Tibial artery (tissue), 4 donors: ENCODE measurements at places on chromosomes 13 and 19.

GRCh38 chr13:98586400-98587345 is 9.8 kb upstream of the STK24 start:
- no peaks in the 10 kb centered on the region for H3K36me3 ChIP-seq
- no peaks in the 10 kb centered on the region for H3K27me3 ChIP-seq
- peaks cover 24% of the 10 kb centered on the region for H3K4me1 ChIP-seq
- DNase-seq = no peak
- no peak overlapping the region for H3K27ac ChIP-seq

DNA sequence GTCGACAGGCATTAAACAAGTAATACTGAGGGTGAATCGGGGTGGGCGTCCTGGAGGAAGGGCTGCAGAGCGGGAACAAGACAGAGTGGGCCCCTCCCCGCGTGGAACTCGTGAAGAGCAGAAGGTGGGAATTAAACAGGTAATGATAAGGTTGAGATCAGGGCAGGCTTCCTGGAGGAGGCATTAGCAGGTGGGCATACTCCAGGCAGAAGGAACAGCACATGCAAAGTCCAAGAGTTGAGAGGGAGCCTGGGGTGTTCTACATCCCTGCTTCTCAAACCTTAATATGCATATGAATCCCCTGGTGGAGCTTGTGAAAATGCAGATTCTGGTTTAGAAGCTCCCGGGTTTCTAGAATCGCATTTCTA is 23.3 kb downstream of the SLC8A2 start:
- peaks cover 7% of the 10 kb centered on the region for H3K27me3 ChIP-seq
- H3K36me3 ChIP-seq = no peaks in the 10 kb centered on the region
- H3K27ac ChIP-seq = no peak overlapping the region
- H3K4me3 ChIP-seq = no peak overlapping the region

GRCh38 chr13:73971481-73971880 is 162.7 kb downstream of the KLF12 start:
- no peaks in the 10 kb centered on the region for H3K36me3 ChIP-seq
- peaks cover 5% of the 10 kb centered on the region for H3K4me1 ChIP-seq
- H3K27me3 ChIP-seq = no peaks in the 10 kb centered on the region
- no peak for DNase-seq
- H3K4me3 ChIP-seq = no peak overlapping the region

DNA sequence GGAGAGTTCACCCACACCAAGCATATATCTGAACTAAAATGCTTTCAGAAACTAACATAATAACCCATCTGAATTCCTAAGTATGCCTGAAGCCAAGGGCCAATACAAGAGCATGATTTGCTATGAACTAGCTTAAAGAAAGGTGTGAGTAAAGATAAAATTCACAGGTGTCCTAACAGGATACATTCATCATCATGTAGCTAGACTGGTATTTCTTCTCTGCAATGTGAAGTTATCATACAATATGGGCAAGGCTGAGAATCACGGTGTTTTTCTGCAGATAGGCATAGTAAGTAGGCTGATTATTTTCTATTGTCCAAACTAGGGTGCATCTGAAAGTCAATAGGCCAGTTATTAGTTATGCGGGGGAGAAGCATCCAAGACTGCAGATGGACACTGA is 63.1 kb downstream of the STK24 start:
- peaks cover 9% of the 10 kb centered on the region for H3K36me3 ChIP-seq
- H3K27ac ChIP-seq = no peak overlapping the region
- H3K27me3 ChIP-seq = no peaks in the 10 kb centered on the region
- no peaks in the 10 kb centered on the region for H3K4me1 ChIP-seq
- DNase-seq = no peak

DNA sequence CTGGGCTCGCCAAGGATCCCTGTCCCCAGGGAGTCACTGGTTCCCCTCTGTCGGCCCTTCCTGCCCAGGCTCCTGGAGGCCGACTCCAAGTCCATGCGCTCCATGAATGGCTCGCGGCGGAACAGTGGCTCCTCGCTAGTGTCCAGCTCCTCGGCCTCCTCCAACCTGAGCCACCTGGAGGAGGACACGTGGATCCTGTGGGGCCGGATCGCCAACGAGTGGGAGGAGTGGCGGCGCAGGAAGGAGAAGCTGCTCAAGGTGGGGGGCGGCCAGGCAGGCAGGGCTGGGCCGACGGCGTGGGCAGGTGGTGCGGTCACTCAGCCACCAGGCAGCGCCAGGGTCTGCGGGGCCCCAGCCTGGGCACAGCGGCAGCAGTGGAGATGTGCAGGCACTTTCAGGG is 17.6 kb downstream of the EVI5L start:
- no peaks in the 10 kb centered on the region for H3K4me1 ChIP-seq
- DNase-seq = no peak
- H3K27me3 ChIP-seq = no peaks in the 10 kb centered on the region
- H3K27ac ChIP-seq = no peak overlapping the region
- H3K36me3 ChIP-seq = no peaks in the 10 kb centered on the region

DNA sequence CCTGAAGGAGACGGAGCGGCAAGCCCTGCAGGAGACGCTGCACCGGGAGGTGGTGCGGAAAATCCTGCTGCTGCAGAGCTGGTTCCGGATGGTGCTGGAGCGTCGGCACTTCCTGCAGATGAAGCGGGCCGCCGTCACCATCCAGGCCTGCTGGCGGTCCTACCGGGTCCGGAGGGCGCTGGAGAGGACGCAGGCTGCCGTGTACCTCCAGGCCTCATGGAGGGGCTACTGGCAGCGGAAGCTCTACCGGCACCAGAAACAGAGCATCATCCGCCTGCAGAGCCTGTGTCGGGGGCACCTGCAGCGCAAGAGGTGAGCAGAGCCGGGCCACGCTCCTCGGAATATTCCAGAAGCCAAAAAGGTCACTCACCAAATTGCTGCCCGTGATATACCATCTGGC is 22.4 kb upstream of the USE1 start:
- no peak overlapping the region for H3K4me3 ChIP-seq
- H3K36me3 ChIP-seq = peaks cover 100% of the 10 kb centered on the region
- no peak for DNase-seq
- no peaks in the 10 kb centered on the region for H3K4me1 ChIP-seq

DNA sequence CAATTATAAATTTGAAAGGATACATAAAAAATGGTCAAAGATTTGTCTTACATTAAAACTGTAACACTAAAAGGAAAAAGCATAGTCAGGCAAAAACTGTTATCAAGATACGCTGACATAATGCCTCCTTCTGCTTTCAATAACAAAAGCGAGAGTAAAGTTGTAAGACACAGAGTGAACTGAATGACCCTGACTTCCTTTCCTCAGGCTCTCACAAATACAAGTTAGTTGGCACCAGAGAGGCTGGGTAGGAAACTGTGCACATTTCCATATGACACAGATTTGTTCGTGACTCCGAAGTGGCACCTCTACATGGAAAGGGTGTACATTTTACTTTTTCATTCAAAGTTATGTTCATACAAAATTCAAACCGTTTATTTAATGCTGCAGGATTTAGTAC is 15.4 kb downstream of the FGF14 start:
- no peaks in the 10 kb centered on the region for H3K36me3 ChIP-seq
- no peak for DNase-seq
- H3K4me1 ChIP-seq = no peaks in the 10 kb centered on the region
- no peak overlapping the region for H3K27ac ChIP-seq
- no peaks in the 10 kb centered on the region for H3K27me3 ChIP-seq

GRCh38 chr13:60019119-60019993 is 144.4 kb downstream of the DIAPH3 start:
- H3K27me3 ChIP-seq = no peaks in the 10 kb centered on the region
- no peak for DNase-seq
- no peaks in the 10 kb centered on the region for H3K4me1 ChIP-seq
- no peak overlapping the region for H3K4me3 ChIP-seq
- no peak overlapping the region for H3K27ac ChIP-seq
- no peaks in the 10 kb centered on the region for H3K36me3 ChIP-seq

DNA sequence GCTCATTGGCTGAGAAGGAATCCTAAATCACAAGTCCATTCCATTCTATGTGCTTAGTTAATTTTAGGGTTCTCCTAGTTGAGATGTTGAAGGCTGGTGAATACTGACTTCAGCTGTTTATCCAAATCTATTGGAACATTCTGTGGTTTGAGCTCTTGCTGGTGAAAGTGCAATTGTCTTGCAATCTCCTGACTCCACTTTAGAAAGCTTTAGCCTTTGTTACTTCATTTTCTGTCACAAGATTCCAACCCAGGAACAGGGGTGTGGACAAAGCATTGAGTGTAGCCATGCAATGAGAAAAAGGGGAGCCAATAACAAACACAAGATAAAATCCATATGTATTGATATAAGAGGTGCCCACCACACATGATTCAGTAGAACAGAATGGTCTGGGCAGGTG is 15.0 kb downstream of the CEACAM21 start:
- no peaks in the 10 kb centered on the region for H3K27me3 ChIP-seq
- no peaks in the 10 kb centered on the region for H3K4me1 ChIP-seq
- DNase-seq = no peak
- no peak overlapping the region for H3K4me3 ChIP-seq

DNA sequence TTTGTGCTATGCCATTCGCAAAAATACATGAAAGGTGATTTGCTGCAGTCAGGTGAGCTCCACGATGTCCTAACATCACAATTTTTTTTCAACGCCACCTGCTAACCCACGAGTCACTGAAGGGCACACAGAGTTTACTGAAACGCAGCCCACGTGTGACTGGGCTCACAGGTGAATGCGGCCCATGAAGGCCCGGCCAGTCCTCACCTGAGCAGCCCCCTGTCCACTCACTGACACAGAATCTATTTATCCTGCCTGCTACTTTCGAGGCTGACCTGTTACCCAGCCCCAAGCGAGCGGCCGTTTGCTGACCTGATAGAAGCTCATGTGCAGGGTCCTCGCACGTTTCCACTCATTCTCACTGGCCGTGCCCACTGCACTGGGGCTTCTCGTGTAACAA is 121.9 kb upstream of the SOX1 start:
- H3K4me3 ChIP-seq = no peak overlapping the region
- no peaks in the 10 kb centered on the region for H3K36me3 ChIP-seq
- H3K4me1 ChIP-seq = no peaks in the 10 kb centered on the region
- H3K27ac ChIP-seq = no peak overlapping the region
- H3K27me3 ChIP-seq = peaks cover 9% of the 10 kb centered on the region

DNA sequence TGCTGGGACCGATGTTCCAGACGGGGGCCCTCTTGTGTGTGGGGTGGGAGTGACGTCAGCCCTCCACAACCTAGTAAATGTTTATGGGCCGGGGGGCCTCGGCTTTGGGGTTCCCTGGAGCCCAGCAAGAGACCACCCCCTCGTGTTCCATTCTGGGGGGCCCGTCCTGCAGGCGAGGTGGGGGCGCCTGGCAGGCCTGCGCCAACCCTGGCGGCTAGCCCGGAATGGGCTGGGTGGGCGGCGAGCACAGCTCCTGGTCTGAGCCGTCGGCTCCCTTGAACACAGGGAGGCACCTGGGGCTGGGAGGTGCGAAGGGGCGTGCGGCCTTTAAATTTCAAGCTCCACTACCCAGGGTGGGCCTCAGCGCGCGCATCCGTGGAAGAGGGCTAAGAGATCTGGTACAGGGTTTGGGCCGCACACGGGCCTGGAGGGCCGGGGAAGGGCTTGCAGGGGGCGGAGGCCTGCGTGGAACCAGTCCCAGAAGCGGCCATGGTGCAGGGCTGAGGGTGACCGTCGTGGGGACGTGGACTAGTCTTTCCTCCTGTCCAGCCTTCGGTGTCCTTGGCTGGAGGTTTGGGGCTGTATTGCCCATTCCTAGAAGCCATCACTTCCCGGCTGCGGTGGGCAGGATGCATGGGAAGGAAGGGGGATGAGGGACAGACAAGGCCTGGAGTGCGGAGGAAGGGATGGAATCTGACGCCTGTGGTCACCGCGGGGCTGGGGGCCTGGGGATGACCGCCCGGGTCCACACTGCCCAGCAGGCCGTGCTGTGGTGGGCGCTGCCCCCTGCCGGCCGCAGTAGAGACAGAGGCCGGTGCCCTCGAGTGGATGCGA is 11.4 kb downstream of the NDUFA11 start:
- no peak overlapping the region for H3K4me3 ChIP-seq
- H3K27me3 ChIP-seq = no peaks in the 10 kb centered on the region
- no peak overlapping the region for H3K27ac ChIP-seq
- peaks cover 32% of the 10 kb centered on the region for H3K4me1 ChIP-seq
- peaks cover 29% of the 10 kb centered on the region for H3K36me3 ChIP-seq

DNA sequence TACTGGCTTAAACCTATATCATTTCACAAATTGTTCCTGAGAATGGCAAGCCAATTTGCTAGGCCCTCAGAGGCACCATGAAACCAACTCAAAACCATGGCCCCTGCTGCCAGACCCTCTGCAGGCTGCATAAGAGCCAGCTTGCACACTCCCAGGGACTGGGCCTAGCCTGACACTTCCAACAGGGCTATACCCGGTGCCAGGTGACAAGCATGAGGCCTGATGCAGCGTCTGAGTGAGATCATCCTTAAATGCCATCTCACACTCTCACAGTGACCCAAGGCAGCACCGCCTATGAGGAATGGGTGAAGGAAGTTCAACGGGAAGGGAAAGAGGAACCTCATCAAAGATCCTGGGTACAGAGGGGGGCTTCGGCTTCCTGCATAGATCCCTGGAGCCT is 65.6 kb downstream of the C13orf42 start:
- no peak overlapping the region for H3K4me3 ChIP-seq
- no peak for DNase-seq
- H3K27ac ChIP-seq = no peak overlapping the region
- H3K36me3 ChIP-seq = no peaks in the 10 kb centered on the region
- no peaks in the 10 kb centered on the region for H3K4me1 ChIP-seq

- no peak overlapping the region for H3K27ac ChIP-seq
- peaks cover 84% of the 10 kb centered on the region for H3K36me3 ChIP-seq
- H3K4me1 ChIP-seq = no peaks in the 10 kb centered on the region
- no peaks in the 10 kb centered on the region for H3K27me3 ChIP-seq
- no peak for DNase-seq
- H3K4me3 ChIP-seq = no peak overlapping the region
These were observed 20.7 kb downstream of the MARK4 start for GRCh38 chr19:45271735-45272108.

- H3K4me1 ChIP-seq = no peaks in the 10 kb centered on the region
- no peak overlapping the region for H3K27ac ChIP-seq
- no peaks in the 10 kb centered on the region for H3K36me3 ChIP-seq
- peaks cover 36% of the 10 kb centered on the region for H3K27me3 ChIP-seq
- H3K4me3 ChIP-seq = no peak overlapping the region
These were observed 173.0 kb downstream of the OLFM4 start for GRCh38 chr13:53201454-53202225.

DNA sequence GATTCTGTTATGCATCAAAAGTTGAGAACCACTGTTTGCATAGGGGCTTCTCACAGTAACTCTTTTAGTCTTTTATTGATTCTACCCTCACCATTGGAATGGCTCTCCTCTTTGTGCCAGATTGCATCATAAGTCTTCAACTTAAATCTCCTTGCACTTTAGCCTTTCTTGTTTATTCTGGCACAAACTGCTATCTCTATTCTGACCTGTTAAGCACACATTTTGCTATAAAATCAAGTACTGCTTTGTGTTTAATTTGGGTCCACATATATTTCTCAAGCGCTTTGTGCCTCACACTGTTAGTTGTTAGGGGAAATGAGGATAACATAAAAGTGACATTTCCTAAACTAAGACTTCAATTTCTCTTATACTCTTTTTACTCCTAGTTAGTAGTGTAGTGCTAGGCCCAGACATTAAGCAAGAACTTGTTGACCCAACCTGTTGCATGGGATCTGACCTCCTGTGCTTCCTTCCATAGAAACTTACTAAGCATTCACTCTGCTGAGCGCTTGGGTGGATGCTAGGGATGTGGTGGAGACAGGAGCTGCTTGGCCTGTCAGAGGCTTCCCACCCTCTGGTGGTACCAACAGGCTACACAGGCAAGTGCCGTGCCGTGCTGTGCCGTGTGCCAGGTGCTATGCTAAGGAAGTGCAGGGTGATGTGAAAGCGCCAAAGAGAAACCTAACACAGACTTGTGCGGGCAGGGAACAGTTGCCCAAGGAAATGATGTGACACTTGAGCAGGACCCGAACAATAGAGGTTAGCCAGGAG is 1.2 kb downstream of the UTP14C start:
- DNase-seq = no peak
- H3K27me3 ChIP-seq = no peaks in the 10 kb centered on the region
- peaks cover 75% of the 10 kb centered on the region for H3K36me3 ChIP-seq
- no peak overlapping the region for H3K27ac ChIP-seq
